H9 (cell line): ENCODE measurements at places on chromosomes 2 and 18.

DNA sequence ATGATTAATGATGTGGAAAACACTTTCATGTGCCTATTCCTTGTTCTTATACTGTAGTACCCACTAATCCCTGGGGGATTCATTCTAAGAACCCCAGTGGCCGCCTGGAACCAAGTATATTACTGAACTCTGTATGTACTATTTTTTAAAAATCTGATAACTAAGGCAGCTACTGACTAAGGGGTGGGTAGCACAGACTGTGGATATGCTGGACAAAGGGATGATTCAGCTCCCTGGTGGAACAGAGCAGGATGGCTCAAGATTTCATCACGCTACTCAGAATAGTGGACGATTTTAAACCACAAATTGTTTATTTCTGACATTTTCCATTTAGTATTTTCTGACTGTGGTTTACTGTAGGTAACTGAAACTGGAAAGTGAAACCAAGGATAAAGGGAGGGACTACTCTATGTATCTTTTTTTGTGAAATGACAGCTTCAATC lies 41.8 kb upstream of the CDC42EP3 start:
- no peak for DNase-seq

GRCh38 chr2:207332480-207333212 lies 166.9 kb upstream of the KLF7 start:
- DNase-seq = no peak

DNA sequence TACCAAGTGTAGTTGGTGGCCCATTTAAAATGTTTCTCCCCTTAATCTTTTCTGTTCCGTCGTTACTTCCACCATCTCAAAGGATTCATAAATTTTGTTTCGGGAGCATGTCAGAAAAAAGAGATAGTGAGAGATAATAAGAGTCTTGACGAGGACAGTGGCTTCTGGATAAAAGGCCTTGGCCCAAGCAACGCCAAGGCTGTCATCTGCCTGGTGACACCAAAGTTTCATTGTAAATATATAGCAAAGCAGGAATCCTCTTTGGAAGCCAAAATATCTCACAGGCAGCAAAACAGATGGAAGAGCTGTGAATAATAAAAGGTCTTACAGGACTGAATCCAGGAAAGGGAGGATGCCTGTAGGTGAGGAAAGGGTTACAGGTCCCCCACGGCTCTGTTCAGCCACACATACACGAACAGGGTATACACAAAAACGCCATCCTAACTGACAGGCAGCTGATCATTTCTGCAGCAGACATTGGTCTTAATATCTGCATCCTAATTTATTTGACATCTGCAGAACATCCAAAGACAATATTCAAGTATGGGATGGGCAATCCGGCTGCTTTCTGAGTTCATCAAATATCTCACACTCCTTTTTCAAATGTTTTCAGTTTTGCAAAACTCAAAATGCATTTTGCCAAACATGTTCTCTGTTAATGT lies 382.8 kb downstream of the OSR1 start:
- no peak for DNase-seq

GRCh38 chr2:10650761-10651160 lies 39.0 kb downstream of the NOL10 start:
- no peak for DNase-seq

GRCh38 chr2:28896906-28897305 lies 2.4 kb downstream of the WDR43 start:
- no peak for DNase-seq

DNA sequence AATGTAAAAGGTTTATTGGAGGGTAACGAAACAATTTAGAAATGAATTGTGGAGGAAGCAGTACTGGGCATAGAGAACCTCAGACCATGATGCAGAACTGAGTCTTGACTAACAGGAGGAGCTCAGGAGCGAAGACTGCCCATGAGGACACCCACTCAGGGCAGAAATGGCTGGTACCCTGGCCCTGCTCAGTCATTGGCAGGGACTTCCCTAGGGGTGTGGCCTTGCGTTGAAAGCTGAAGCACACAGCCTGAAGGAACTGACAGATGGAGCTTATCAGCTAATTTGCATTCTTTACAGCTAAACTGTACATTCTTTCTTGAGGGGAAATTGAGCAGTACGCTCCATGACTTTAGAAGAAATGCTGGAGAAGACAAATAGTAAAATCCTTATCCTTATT lies 57.1 kb downstream of the PDK1 start:
- DNase-seq = peak; percentile 52

- no peak for DNase-seq
Observed at GRCh38 chr2:112621790-112622527, 23.8 kb upstream of the SLC20A1 start.
